ENCODE measurements at places on chromosomes 12 and 14. TPM values are rescaled to one million over a fixed set of nuclear protein-coding genes. Genes with fewer than 3 reads are reported as not detected.

DNA sequence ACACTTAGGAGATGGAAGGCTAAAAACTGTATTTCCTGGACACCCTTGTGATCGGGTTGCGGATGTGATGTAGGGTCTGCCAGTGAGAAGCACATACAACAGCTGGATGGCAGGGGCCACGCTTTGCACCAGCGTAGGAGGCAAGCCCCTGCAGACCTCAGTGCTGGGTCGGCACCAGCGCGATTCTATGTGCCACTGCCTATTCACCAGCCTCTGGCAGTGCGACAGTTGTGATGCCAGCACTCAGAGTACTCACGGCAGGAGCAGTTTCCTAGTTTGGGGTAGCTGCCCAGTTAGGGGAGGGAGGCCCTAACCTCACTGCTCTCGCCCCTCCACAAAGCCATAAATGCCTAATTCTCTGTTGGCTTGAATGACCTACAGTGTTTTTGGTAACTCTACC is 31.6 kb downstream of the SPTLC2 start:
- H3K27me3 ChIP-seq = no peaks in the 10 kb centered on the region
- H3K27ac ChIP-seq = no peak overlapping the region
- peaks cover 19% of the 10 kb centered on the region for H3K4me1 ChIP-seq
- H3K4me3 ChIP-seq = no peak overlapping the region
- DNase-seq = no peak

Gene SIRT4
- 1.9 TPM for total RNA-seq

Gene TAS2R9
- not detected for total RNA-seq

GRCh38 chr12:110853836-110854235 is 7.0 kb downstream of the CCDC63 start:
- no peak overlapping the region for H3K27ac ChIP-seq
- no peak for DNase-seq
- no peaks in the 10 kb centered on the region for H3K36me3 ChIP-seq
- no peaks in the 10 kb centered on the region for H3K4me1 ChIP-seq

Gene CABP1
- total RNA-seq = 0.18 TPM

DNA sequence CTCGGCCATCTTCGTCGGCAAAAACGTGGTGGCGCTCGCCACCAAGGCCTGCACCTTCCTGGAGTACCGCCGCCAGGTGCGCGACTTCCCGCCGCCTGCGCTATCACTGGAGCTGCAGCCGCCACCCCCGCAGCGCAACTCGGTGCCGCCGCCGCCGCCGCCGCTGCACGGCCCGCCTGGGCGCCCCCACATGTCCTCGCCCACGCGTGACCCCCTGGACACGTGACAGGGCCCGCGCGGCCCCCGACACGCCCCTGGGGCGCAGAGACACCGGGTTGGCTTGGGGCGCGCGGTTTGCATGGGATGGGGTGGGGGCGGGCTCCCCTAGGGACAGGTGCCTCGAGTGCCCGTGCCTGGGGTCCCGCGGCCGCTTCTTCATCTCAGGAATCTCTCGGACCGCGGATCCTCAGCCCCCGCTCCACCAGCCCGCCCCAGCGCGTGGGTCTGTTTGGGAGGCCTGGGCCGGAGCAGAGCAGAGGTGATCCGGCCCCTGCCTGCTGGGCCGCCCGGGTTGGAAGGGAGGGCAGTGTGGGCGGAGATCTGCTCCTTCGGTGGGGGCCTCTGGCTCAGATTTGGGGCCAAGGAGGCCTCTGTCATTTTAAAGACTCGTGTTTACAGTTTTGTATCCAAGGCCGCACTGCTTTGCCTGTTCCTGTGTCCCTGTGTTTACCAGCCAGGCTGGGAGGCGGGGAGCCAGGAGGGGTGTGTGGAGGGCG is 3.3 kb downstream of the TMEM121 start:
- H3K36me3 ChIP-seq = no peaks in the 10 kb centered on the region
- DNase-seq = no peak
- H3K27me3 ChIP-seq = peaks cover 17% of the 10 kb centered on the region
- peak overlapping the region; percentile 53 for H3K4me3 ChIP-seq
- no peak overlapping the region for H3K27ac ChIP-seq
- H3K4me1 ChIP-seq = peaks cover 26% of the 10 kb centered on the region

All from CD8-positive, alpha-beta memory T cell (primary cell).